ENCODE measurements at places on chromosomes 16 and 17.

DNA sequence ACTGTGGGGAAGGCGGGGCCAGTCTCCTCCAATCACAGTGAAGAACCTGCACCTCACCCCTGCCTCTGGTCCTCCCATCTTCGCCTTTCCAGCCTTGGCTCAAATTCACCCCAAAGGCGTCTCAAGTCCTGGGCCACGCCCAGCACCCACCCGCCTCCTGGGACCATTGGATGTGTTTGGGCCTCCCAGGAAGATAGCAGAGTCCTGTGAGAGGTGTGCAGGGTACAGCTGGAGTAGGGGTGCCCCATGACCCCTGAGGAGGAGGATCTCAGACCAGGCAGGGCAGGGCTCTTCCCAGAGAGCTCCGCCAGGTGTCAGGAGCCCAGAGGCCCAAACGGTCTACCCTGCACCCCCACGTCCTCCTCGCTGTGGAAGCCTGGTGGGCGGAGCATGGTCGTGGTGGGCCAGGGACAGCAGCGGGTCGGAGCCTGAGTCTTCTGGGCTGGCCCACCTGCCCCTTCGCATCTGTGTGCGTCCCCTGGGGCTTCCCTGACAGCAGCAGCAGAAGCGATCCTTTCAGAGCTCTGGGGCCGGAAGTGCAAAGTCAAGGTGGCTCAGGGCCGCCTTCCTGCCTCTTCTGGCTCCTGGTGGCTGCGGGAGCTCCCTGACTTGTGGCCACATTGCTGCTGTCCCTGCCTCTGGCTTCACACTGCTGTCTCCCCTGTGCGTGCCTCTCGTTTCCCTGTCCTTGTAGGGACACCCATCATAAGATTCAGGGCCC is 34.9 kb upstream of the ZNF469 start:
- DNase-seq: no peak

- DNase-seq: no peak
Observed at GRCh38 chr16:66427036-66427860, at the start of gene BEAN1. BEAN1 (plus strand) TSS chr16:66427295; CDS start chr16:66437677, 10,382 bp downstream.

- DNase-seq: no peak
Observed at GRCh38 chr16:80705596-80705995, 98.8 kb downstream of the CDYL2 start.

GRCh38 chr17:71869841-71870545 is 250.8 kb upstream of the SOX9 start:
- DNase-seq: no peak

- DNase-seq: no peak
Observed at GRCh38 chr16:47865337-47865855, 290.4 kb downstream of the ABCC12 start.

- no peak for DNase-seq
Observed at GRCh38 chr16:1429012-1429411, 1.9 kb upstream of the PERCC1 start.

DNA sequence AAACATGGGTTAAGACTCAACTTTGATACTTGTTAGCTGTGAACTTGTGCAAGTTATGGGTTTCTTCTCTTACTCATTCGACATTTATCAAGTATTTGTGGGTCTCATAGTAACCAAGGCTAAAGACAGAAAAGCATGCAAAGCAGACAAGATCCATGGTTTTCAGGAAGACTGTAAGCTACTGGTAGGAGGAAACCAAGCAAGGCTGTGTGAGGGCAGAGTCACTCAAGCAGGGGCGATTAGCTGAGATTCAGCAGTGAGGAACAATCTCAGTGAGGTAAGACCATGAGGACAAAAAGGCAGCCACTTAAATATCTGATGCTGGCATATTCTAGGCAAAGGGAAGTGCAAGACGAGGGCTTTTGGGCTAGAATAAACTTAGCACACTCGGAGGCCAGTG is 29.5 kb downstream of the MBTD1 start:
- no peak for DNase-seq

DNA sequence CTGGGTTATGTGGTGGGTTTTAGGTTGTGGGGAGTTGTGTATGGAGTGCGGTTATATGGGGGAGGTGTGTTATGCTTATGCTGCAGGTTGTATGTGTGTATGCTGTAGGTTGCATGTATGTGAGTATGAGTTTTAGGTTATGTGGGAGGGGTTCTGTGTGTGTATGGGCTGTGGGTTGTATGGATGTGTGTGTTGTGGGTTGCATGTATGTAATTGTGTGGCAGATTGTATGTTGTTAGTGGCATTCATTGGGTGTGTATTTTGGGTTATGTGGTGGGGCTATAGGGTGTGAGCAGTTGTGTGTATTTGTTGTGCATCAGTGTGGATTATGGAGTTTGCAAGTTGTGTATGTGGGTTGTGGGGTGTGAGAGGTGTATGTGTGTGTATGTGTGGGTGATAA is 277.4 kb downstream of the NPIPA8 start:
- no peak for DNase-seq

DNA sequence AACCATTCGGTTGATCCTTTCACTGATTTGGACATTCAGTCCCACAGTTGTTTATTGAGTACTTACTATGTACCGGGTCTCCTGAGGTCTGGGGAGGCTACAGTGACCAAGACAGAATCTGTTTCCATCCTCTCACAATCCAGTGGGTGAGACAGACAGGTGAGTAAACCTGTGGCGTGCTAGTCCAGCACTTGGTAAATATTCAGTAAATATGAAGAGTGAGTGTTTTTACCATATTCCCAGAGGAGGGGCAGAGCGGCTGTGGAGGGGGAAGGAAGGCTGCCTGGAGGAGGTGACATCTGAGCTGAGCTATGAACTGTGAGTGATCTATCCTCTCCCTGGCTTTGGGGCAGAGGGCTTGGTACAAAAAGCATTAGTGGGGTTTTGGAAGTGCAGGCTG is 31.4 kb downstream of the CCR7 start:
- no peak for DNase-seq

DNA sequence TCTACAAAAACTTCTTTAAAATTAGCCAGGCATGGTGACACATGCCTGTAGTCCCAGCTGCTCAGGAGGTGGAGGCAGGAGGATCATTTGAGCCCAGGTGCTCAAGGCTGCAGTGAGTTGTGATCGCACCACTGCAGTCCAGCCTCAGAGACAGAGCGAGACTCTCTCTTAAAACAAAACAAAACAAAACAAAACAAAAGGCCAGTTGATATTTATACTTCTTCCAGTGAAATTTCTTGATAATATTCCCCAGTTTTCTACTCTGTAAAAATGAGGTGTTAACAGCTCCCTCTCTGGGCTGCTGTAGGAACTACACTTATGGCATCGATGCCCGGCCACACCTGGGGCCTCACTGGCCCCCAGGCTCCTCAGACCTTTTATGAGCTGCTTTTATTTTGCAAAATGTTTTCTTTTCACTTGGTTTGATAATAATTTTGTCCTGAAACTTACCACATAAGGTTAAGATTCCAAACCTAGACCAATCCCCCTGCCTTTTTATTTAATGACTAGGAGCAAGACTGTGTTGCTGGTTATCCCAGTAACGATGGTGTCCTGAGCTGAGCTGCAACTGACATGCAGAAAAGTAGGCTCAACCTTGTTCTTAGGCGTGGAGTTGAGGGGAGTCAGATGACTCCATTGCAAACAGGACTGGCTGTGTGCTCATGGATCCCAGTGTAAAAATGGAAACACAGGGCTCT is 17.6 kb downstream of the MAPK8IP3 start:
- no peak for DNase-seq

DNA sequence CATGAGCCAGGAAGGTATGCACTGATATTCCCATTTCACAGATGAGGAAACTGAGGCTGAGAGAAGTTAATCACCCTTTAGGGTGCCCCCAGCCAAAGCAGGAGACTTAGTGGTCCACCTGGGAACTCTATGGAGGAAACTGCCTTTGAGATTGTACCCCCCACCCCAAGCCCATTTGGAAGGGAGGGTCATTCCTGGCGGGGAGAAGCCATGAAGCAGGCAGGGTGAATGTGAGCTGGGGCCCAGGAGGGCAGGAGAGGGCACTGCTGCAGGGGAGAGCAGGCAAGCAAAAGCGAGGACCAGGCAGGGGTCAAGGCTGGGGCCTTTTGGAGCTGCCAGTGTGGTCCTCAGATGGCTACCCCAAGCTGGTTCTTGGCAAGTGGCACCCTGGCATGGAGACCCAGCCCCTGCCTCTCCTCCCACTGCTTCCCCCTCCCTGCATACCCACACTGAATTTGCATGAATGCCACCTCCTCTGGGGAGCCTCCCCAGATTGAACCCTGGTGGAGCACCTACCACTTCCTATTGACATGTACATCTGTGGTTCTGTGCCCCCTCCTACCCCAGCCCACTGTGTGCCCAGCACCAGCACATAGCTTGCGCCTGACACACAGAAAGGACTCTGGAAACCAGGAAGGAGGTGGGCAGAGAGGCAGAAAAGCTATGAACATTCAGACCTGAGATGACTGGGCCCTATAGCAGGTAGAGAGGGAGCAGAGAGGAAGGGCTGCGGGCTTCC is 965 bp upstream of the TMC6 start:
- DNase-seq: no peak

- DNase-seq: no peak
Observed at GRCh38 chr17:82524540-82524939, 5.0 kb downstream of the FOXK2 start.

GRCh38 chr16:88548131-88548874 is 21.9 kb upstream of the ZC3H18 start:
- no peak for DNase-seq

DNA sequence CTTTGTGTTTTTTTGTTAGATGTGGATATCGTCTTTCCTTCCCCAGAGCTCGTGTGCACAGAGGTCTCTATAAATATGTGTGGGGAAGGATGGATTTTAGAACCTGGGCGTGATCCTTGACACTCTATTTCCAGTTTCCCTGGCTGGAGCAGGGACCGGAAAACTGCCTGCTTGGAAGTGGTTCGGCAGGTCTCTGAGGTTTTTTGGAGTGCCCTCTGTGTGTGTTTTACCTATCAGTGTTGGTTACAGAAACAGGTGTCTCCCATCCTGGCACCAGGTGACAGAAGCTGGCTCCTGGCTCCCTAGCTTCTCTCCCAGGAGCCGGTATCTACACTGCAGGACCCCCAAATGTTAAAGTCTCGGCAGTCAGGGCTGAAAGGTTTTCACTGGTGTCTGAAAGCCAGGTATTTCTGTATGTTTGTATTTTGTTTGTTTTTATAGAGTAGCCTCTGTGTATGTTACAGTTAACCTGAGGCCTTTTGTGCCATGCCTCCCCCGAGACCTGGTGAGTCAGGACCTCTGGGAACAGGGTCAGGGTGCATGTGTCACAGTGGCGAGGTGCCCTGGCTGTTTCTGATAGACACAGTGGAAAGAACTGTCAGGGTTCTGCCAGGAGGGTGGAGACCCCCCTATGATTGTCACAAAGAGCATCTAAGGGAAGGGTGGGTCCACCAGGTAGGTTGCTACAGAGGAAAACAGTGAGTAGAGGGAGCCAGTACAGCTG is 31.3 kb downstream of the ZC3H18 start:
- DNase-seq: no peak

- no peak for DNase-seq
Observed at GRCh38 chr17:83186751-83187421, 107.5 kb downstream of the METRNL start.

DNA sequence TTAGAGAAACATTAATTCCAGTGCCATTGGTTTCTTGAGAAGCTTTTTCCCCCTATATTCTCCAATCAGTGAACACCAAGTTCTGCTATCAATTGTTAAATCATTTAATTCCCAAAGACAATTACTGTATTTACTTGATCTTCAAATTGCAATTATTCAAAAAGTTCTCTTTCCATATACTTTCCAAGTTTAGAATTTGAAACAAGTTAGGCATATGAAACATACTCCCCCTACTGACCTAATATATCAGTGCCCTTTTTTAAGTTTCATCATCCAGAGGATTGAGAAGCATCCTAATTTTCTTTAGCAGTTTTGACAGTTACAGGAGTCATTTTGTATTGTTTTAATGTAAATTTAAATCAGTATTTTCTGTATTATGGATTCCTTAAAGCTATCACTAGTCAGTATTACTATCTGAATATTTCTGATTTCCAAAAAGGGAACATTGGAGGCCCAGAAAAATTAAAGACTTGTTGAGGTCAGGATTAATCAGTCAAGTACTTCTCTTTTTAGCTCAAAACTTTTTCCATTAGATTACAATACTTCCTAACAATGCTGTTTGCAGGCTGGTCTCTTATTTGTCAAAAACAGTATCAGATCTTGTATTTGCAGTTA is 16.3 kb downstream of the MEIOC start:
- DNase-seq: peak; percentile 12

- DNase-seq: no peak
Observed at GRCh38 chr16:10312008-10312407, 73.9 kb upstream of the ATF7IP2 start.

DNA sequence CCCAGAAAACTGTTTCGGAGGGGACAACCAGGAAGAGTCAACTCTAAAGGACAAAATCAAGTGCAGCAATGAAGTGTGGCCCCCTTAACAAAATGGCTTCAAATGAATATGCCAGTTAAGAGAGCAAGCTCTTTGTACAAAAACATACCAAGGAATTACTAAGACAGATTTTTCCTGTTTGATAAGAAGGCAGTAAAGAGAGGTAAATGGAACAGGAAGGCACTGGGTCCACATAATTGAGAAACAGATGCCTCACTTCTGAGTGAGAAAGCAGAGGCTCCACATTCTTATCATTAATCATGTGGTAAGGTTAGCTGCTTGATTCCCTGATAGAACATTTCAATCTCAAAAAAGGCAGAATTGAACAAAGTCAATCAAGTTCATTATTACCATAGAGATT is 44.9 kb downstream of the MBTD1 start:
- no peak for DNase-seq

- DNase-seq: no peak
Observed at GRCh38 chr16:56233795-56234566, 42.7 kb downstream of the GNAO1 start.

DNA sequence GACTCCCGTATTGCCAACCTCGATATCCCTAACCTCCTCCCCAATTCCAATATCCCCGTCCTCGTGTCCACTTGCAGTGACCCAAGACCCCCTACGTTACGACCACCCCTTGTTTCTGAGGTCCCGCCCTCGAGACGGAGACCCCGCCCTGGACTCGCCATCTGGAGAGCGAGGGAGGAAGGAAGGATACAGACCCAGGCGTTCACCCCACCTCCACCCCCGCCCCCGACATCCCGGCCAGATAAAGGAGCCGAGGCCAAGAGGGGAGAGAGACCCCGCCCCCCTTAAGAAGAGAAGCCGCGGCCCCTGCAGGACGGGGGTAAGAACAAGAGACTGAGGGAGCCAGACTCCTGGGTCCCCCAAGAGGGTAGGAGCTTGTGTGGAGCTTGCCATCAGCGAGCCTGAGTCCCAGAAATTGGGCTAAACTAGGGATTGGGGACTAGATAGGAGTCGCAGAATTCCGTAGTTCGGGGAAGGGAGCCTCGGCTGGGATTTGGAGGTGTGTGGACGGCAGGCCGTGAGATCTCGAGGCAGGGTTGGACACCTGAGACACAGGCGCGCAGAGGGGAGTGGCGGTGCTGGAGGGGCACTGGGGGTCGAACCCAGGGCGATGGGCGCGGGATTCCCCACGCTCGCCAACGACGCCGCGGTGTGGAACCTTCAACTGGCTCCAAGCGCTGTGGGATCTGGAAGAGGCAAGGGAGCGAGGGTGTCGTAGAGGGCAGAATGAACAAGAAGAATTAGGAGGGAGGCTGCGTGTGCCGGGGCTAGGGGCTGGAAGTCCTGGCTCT is at the start of gene BCL6B:
TSS of gene BCL6B (plus strand) at position 270 of the 791 bp plus-strand sequence. CDS start 622 bp downstream, outside the sequence.
- no peak for DNase-seq

- DNase-seq: no peak
Observed at GRCh38 chr17:40021451-40021971, 6.3 kb downstream of the CSF3 start.

GRCh38 chr17:43983196-43983514 is 21.3 kb upstream of the NAGS start:
- DNase-seq: no peak
